GM20000 (cell line): ENCODE measurements at places on chromosomes 2 and 18.

GRCh38 chr2:16248571-16249105, 308.3 kb downstream of the MYCN start:
- DNase-seq = no peak

- no peak for DNase-seq
Observed at GRCh38 chr2:18514526-18515461, 45.7 kb downstream of the RDH14 start.

DNA sequence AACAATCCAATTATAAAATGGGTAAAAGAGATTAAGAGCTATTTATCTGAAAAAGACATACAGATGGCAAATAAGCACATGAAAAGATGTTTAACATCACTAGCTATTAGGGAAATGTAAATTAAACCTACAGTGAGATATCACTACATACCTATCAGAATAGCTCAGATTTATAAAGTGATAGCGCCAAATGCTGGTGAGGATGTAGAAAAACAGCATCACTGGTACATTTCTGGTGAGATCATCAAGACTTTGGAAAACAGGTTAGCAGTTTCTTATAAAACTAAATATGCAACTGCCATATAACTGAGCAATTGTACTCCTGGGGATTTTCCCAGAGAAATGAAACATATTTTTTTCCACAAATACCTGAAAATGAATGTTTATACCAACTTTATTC, 100.4 kb downstream of the ACOXL start:
- DNase-seq = no peak

GRCh38 chr2:112481528-112482233, at the start of gene TTL:
TTL (plus strand) TSS chr2:112482156; CDS start chr2:112482345, 189 bp downstream.
- DNase-seq = peak; percentile 97

- DNase-seq = no peak
Observed at GRCh38 chr18:27057519-27058234, 127.4 kb downstream of the CHST9 start.

DNA sequence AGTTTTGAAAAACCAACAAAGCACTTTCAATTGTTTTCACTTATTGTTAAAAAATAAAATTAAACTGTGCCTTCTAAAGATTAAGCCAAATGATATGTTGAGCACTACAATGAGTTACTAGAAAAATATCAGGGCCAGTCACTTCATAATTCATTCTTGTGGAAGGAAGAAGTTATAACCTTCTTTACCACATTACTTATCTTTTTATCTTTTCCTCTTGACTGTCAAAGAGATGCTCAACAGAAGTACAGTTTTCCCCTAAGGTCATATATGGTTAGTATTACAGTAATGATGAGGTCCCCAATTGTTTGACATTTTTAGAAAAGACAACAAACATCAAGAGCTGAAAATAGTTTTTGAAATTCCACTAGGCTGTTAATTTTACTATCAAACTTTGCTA, 9.4 kb downstream of the PELI1 start:
- DNase-seq = no peak

- DNase-seq = peak; percentile 30
Observed at GRCh38 chr18:50193796-50194630, 934 bp downstream of the MYO5B start.

- no peak for DNase-seq
Observed at GRCh38 chr2:54639609-54640008, 83.9 kb upstream of the EML6 start.

GRCh38 chr2:9100080-9100876, 96.8 kb upstream of the MBOAT2 start:
- peak; percentile 68 for DNase-seq

DNA sequence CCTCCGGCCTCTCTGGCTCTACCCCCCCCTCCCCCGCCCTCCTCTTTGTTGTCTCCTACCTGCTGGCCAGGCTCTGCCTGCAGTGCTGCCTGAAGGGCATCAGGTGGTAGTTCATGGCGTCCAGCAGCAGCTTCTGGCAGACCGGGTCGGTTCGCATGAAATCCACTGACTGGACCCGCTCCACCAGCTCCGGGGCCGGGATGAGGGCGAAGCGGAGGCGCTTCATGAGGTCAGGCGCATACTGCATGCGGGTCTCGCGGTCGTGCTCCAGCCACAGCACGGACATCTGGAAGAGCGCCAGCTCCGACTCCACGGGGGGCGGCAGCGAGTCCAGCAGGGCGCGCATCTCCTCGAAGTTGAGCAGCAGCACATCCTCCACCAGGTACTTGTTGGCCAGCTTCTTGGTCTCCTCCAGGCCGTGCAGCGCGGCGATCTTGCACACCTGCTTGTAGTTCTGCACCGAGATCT, 3.2 kb downstream of the KLHL14 start:
- DNase-seq = no peak

DNA sequence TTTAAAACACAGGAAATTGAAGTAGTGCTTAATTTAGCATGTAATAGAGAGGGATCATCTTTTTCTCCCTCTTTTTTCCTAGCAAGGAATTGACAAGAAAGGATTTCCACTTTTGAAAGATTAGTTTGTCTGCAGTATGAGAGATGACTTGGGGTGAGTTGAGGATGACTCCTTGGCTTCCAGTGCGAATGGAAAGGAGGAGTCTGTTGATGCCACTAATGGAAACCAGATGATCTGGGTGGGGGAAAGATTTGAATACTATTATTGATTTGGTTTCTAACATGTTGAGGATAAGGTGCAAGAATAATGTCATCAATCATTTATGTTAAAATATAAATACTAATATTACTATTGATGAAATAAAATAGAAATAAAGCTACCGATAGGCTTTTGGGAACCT, 205.4 kb downstream of the PPP1R1C start:
- DNase-seq = no peak

DNA sequence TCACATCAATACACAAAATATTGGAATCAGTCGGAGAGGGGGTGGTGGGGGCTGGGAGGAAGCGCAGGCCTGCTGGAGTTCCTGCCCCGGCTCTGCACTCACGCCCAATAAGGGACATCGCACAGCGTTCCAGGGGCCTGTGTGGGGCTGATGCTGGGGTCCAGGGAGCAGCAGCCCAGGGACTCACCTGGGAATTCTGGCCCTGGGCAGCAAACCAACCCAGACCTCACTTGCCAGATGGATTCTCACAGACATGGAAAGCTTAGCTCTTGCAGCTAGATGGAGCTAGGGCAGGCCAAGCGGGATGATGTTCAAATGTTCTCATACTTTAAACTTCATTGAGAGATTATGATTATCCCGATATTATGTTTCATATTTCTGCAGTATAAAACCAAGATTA, 266.6 kb upstream of the TANK start:
- no peak for DNase-seq

GRCh38 chr2:133570542-133570941, 2.3 kb upstream of the NCKAP5 start:
- DNase-seq = no peak
